ENCODE measurements at places on chromosomes 2 and 18.
A peak's percentile ranks its signal among the peaks of the same experiment; 100 is the strongest.

- no peak for DNase-seq
Observed at GRCh38 chr2:44273596-44273995, 1.7 kb upstream of the SLC3A1 start.

DNA sequence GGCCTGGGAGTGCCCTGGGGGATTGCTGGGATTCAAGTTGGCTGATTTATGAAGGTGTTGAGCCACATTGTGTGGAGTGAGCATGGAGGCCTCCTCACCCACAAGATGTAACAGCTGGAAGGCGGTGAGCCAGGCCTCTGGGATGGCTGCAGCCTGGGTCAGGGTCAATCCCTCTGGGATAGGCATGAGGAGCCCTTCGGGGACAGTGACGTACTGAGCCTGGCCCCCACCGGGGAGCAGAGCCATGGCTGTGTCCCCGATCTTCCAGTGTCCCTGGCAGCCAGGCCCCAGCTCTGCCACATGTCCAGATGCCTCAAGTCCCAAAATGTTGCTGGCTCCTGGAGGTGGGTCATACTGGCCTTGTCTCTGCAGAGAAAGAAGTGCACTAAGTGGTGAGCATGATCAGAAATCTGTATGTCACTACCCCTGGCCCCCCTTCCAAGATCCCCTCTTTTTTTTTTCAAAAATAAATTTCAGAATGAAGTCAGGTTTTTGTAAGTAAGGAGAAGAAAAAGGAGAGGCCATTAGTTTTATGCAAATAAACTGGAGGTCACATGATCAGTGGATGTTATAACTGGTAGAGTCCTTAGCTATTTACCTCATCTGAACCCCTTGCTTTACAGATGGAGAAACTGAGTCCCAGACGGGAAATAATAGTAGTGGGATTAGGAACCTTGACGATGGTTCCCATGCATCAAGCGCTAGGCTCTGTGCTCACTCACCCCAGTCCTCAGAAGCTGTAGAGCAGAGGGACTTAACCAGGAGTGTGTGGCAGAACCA, 1.7 kb downstream of the TP53I3 start:
- no peak for DNase-seq

- DNase-seq: no peak
Observed at GRCh38 chr2:3185910-3186309, 191.7 kb downstream of the EIPR1 start.

DNA sequence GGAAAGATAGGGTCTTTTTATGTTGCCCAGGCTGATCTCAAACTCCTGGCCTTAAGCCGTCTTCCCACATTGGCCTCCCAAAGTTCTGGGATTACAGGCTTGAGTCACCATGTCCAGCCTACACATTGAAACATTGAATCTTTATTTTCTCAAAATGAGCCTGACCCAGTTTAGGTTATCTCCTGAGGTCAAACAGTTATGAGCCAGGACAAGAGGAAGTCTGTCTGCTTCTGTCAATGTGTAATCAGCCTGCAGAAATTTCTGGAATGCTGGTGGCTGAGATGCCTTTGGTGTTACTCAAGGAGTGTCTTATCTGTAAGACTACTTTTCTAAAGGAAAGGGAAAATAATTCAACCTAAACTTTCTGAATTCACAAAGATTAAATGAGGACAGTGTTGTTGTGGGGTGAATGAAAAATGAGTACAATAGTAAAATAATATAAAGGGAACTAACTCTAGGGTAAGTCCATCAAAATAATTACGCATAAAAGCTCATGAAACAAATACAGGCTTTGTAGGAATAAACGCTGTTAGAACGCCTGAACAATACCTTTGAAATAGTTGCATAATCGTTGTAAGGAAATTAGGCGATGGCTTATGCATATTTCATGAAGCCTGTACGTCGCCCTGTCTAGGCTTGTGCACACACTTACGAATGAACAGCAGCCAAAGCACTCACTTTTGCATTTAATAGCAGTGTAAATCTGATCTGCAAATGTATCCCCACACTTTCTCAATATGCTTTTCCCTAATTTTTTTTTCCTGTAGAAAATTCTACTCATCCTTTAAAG, 260.8 kb downstream of the RDH14 start:
- DNase-seq: peak; percentile 28

- no peak for DNase-seq
Observed at GRCh38 chr2:96768083-96768561, 7.4 kb downstream of the CNNM4 start.

DNA sequence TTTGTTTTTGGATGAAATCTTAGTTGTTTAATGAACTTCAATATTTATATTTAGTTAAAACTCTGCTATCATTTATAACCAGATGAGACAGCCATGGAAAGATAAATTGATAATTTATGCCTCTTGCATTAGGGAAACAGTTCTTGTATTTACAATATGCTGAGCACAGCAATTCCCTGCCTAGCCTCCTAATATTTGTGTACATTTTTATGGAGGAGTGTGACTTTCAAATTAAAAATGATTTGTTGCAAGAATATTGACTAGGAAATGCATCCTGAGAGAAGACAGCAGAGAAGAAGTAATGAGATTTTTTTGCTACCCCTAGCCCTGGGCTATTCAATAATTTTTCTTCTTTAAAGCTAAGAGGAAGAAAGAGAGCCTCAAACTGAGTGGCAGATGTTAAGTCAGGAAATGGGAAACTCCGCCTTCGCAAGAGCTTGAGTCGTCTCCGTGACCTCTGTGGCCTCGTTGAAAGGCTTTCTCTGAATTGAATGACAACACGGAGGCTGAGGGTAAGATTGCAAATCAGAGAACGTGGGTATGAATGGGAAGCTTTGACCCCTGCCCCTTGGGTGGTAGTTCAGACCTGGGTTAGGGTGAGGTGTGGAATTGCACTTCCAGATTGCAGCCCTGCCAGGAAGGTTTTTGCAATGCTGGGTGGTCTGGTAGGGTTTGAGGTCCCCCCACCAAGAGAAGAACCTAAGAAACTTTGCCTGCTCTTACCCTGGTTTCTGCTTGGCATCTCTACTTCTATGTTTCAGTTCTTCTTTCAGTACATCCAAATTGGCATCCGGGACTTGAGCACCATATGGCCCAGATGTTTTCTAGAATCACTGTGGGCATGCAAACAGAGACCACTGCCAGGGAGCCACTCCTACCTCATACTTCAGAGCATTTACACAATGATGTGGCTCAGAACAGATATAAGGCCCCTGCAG, 210.3 kb upstream of the RBMS1 start:
- no peak for DNase-seq

DNA sequence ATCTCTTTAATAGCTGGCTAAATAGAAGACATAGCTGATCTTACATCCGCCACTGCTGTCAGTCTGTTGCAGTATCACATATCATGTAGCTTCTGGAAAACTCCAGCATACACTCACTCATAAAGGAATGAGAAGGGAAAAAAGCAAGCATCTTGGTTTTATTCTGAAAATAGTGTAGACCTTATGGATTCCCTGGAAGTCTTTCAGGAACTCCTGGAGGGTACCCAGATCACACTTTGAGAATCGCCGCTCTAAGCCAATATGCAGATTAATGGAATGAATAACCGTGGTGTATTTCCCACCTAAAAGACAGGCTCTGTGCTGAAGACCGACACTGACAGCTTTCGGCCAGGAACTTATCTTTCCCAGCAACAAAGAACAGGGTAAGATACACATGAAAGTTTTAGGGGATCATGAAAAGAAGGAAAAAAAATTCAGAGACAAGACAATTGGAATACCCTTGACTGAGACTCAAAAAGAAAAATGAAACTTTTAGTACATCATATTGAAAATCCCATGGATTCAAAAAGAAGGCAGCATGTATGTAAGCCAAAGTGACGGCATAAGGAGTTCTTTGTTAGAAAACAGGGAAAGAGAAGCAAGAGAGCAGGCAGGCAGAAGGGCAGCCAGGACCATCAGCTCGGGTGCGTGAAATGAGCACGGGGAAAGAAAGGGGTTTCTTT, 56.4 kb upstream of the SEC11C start:
- no peak for DNase-seq

DNA sequence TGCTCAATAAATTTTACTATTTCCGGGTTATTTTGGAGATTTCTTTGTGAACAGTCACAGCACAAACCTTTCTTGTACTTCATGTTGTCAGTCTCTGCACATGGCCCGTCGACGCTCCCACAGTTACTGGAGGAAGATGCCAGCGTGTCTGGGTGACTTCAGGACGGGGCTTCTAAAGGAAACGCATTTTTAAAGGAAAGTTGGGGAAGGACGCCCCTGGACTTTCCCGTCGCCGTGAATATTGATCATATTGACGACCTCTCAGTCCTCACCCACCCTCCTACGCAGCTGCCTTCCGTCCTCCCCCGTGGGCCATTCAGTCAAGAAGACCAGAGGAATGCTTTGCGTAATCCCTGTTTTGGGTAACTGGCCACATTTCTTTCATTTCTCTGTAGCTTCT, 71.1 kb upstream of the SNTG2 start:
- DNase-seq: no peak

DNA sequence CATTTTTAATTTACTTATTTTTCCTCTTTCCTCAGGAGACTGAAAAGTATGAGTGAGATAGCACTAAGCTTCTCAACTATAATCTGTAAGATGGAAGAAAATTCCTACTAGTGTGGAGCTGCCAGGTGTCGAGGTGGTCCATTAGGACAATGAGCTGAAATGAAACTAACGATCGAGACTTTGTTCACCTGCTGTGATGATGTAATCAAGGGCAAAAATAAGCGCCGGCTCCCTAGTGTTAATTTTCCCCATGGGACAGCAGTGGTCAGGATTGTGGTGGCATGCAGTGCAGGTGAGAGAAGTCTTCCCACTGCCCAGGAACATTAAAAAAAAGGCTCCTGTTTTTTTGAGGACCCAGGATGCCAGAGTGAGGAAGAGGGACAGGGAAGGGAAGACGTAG, 859.1 kb upstream of the GCFC2 start:
- DNase-seq: no peak
